Panc1 (cell line): ENCODE measurements at places on chromosomes 4 and X. TPM values are rescaled to one million over a fixed set of nuclear protein-coding genes. Genes with fewer than 3 reads are reported as not detected.

DNA sequence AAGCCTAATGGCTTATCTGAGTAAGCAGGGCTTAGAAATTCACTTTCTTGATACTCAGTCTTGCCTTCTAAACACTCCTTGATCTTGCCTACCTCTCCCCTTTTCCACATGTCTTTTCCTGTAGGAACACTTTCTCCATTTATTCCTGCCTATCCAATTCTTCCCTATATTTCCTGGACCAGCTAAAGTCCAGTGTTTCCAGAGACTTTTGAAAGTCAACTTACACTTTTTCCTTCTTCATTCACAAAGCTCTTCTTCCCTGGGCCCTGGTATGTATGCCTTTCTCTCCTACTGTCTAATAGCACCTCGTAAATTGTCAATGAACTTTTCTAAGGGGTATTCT, 20.6 kb downstream of the VSIG4 start:
- DNase-seq, result no peak

DNA sequence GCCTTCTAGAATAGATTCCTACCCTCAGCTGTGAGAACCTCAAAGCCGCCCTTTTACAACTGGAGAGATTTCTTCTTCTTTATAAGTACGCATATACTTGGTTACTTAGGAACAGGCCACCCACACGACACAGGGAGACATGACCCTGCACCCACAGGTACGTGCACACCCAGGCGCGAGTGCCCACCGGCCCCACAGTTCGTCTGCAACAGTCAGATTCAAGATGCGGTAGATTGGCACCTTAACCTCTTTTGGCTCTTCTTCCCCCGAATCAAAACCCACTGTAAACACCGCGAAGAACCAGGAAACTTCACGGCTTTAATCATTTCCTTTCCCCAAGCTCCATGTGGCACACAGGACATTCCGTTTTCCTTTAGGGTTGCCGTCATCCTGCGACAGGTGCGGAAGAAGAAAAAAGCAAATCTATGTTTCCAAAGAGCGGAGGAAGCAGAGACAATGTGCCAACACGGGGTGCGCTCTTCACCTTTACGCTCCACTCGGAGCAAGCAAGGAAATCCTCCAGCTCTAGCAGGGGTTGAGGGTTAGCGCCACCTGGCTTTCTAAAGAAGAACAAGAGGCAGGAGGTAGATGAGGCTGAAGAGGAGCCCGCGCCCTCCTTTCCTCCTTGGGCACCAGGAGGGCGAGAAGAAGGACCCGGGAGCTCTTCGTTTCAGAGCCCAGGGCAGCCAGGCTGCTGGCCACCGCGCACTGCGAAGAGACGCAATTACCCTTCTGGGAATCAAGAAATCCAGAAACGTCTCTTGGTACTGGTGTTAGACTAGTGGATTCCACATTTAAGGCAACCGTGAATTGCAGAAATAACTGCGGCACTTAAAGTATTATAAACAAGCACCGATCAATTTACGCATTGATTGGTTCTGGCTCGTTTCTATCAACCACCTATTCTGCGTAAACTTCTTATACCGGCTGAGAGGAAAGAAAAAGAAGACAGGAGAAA, 35.7 kb downstream of the HAND2 start:
- peak; percentile 53 for DNase-seq

GRCh38 chr4:33772582-33772981, 2471.7 kb downstream of the ARAP2 start:
- no peak for DNase-seq

The MAGEA8 gene
- not detected for total RNA-seq

- DNase-seq, result no peak
Measured at GRCh38 chr4:92120810-92121498, 182.8 kb upstream of the GRID2 start.

DNA sequence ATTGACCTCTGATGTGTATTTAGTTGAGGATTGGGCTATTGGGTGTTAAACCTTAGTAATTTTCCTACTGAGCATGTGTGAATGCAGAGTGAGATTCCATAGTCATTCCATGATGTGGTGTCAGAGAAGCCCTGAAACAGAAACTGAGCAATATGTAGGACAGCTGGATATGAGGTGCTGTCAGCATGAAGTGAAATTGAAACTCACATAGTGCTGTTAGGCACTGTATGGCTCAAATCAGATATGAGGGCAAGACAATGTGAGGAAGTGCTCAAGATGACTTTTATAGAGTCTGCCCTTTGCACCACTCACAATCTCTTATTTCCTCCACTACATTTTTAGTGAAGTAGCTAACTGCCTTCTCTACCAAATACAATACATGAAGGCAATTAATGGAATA, 188.3 kb downstream of the SH3BGRL start:
- DNase-seq, result no peak

The GPM6B gene
- total RNA-seq, result not detected

- no peak for DNase-seq
Measured at GRCh38 chr4:25795566-25796454, 67.0 kb downstream of the SEL1L3 start.

DNA sequence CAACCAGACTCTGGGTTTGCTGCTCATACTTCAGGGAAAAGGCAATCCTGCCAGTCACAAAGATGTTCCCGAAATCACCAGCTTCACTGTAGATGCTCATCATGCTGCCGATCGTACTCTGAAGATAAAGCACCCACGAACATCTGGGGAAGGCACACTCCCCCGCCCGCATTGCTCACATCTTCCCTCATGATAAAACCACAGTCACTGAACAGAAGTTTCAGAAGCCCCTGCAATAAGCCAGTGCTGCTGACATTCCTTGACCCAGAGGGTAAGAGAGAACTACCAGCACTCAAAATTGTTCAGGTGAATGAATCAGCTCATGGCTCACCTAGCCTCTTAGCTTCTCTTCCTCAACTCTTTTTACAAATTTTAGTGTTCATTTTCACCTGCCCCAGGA, 43.1 kb downstream of the SRPX2 start:
- DNase-seq, result no peak

- no peak for DNase-seq
Measured at GRCh38 chr4:164383358-164384220, 370.3 kb upstream of the SMIM31 start.

GRCh38 chr4:93994175-93994994, 165.8 kb downstream of the ATOH1 start:
- no peak for DNase-seq

The GPR143 gene
- total RNA-seq, result not detected

- no peak for DNase-seq
Measured at GRCh38 chr4:152099981-152100378, 339.2 kb upstream of the GATB start.

- no peak for DNase-seq
Measured at GRCh38 chrX:32687379-32687778, 524.0 kb downstream of the DMD start.

The MAGEB17 gene
- total RNA-seq, result not detected

DNA sequence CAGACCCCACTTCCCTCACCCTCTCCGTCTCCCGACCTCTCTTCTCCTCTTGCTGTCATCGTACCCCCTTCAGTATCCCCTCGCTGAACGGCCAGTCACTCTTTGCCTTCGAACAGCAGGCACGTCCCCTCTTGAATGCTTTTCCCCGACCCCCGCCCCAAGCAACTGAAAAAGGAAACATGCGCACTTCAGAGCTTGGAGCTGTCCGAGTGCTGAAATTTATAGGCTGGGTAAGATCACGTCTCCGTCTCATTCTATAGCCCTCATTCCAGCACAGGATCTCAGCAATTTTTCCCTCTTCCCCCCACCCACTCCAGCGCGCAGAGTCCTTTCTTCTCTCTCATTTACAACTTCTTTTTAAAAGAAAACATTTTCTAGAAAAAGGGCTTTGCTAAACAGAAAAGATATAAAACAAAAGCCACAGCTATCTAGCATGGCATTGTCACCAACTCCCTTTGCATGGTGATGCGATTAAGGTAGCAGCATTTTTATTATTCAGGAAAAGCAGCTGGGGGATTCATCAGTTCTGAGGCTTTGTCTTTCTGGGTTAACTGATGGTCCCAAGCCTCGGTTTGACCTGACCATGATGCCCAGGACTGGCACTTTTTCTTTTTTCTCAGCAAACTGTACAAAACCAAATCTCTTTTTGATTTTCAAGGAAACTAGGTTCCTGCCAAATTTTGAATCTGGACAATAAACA, at the start of gene GLRA2:
Gene GLRA2, plus strand, starts transcription at position 247 of the 700 bp plus-strand sequence. CDS start 522 bp downstream, outside the sequence.
- DNase-seq, result no peak

The USP27X gene
- 3.1 TPM for total RNA-seq

- DNase-seq, result peak; percentile 59
Measured at GRCh38 chr4:38266616-38267015, 306.4 kb downstream of the PTTG2 start.

- no peak for DNase-seq
Measured at GRCh38 chr4:112953262-112953661, 96.2 kb upstream of the ANK2 start.

The KLKB1 gene
- total RNA-seq, result not detected

DNA sequence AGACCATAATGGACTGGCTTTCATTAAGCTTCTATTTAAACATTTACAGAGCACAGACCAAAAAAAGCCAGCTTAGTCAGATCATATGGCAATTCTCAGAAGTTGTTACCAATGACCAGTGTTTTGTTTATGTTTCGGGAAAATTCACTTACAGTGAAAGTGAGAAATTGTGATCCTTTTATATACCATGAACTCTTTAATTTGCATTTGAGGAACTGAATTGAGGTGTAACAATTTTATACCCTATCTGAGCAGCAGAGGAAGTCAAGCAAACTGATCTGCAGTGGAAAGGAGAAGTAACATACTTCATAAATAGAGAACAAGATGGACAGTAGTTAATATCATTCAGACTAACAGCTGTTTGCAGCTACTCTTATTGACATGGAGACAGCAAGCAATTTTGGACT, 97.1 kb downstream of the TMA16 start:
- no peak for DNase-seq

DNA sequence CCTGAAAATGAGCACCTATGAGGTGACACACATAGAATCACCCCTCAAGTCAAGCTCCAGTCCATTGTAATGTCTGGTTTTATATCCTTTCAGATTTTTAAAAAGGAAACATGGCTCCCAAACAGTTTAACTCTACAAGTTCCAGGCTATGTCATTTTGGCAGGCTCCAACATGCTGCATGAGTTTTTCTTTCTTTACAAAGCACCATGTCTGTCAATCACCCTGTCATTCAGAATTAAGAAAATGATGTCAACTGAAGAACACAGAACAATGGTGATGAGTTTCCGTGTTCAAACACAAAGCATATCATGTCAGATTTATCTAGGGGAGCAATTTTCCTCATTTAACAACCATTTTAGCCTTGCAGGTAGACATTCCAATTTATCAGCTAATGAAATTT, 106.5 kb downstream of the AMMECR1 start:
- DNase-seq, result no peak

DNA sequence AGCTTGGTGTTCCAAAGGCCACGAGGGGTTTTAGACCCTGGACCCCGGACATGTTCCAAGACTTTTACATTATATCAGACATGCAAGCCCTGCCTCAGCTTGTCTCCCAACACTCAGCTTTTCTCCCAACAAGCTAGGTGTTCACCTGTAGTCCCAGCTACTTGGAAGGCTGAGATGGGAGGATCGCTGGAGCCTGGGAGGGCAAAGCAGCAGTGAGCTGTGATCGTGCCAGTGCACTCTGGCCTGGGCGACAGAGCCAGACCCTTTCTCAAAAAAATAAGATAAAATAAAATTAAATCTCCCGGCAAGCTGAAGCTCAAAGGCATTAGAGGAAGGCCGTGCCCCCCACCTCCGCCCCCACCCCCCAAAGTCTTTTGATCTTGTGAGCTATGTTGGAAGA, 13.7 kb downstream of the CTAG1A start:
- no peak for DNase-seq

The PAGE4 gene
- not detected for total RNA-seq

The CCNB3 gene
- 0.64 TPM for total RNA-seq

GRCh38 chrX:153909024-153909979, 4.8 kb downstream of the AVPR2 start:
- DNase-seq, result no peak
